ENCODE measurements at places on chromosomes 1 and 21.

- no peak for DNase-seq
These were observed 43.5 kb downstream of the STYXL2 start for GRCh38 chr1:167137332-167137781.

DNA sequence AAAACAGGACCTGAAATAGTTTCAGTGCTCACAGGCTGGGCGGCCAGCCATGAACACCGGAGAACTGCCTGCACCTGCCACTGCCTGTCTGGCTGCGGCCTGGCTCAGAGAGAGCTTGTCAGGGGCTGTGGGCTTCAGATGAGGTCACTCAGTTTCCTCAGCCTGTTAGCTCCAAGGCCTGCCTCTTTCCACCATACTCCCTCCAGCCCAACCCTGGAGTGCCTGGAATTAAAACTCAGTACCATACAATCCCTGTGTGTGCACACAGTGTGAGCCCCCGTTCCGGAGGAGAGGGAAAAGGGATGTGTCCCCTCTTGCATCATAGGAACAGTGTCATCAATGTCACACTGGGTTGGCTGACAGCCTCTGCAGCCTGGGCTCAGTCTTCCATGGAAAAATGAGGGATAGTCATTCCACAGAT, 16.2 kb downstream of the CACNA1S start:
- DNase-seq, result no peak

DNA sequence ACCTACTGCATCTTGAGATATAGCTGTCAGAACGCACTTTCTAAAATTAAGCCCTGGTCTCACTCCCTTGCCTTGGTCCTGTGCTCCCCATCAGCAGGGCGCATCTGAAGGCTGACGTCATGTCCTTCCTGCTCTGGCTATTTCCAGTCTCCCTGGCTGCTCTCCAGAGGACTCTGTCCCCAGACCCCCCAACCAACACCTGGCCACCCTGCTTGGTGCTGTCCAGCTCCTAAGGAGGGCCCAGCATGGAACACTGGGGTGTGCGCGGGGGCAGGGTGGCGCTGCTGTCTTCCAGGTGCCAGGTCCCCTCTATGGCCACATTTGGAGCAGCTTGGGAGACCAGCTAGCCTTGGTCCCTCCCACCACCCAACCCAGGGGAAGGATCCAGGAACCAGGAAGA, 8.3 kb downstream of the TNNT2 start:
- no peak for DNase-seq

GRCh38 chr1:75171876-75172275, 37.7 kb downstream of the LHX8 start:
- DNase-seq, result no peak

DNA sequence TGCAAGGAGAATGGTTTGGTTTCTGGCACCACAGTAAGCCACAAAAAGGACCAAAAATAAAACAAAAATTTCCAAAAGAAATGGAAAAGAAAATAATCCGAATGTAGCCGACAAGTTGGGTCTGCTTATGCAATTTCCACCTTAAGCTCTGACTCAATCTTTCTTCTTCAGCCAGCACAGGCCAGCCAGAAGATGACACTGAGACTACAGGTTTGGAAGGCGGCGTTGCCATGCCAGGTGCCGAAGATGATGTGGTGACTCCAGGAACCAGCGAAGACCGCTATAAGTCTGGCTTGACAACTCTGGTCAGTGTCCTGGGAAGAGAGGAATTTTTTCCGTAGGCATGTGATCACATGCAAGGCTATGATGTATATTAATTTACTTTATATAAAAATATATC, 23.4 kb downstream of the PDPN start:
- DNase-seq, result no peak

DNA sequence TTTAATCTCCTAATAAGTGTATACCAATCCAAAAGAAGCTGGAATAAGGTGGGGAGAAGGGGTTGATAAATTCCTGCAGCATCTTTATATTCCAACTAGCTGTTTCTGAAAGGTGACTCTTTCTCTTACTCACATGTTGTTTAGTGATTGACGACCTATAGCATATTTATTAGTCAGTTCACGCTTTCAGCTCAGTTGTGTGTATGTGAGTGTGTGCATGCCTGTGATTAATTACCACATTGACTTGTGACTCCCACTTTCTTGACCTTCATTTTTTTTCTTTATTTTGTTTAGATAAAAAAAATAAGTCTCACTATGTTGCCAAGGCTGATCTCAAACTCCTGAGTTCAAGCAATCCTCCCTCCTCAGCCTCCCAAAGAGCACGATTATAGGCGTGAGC, 44.4 kb downstream of the ATP2B4 start:
- no peak for DNase-seq

DNA sequence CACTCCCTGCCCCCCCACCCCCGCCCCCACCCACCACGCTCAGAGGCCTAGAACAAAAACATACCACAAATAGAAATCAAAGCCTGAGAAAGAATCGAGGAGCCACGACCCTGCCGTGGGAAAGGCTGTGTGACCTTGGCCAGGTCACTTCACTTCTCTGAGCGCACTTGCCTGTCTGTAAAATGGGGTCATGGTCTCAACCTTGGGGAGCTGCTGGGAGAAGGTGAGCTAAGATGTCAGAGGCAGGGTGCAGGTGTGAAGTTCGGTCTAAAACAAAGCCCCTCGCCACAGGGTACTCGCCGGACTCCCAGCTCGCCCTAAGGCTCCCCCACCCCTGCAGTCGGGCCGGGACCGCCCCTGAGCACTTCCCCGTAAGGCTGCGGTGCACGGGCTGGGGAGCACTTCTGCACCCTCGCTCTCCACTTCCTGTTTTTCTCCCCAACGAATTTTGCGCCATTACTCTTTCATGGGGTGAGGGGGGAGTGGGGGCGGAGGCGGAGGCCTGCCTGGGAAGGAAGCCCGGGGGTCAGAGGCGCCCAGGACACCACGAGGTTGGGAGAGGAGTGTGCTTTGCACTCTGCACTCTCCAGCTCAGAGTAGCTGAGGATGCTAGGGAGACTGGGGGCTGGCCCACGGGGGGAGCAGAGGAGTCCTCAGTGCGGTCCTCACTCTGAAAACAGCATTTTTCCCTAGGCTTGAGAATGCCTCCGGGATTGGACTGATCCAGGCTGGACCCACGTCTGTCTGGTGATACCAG, 21.9 kb upstream of the PIK3CD start:
- DNase-seq, result peak; percentile 80

DNA sequence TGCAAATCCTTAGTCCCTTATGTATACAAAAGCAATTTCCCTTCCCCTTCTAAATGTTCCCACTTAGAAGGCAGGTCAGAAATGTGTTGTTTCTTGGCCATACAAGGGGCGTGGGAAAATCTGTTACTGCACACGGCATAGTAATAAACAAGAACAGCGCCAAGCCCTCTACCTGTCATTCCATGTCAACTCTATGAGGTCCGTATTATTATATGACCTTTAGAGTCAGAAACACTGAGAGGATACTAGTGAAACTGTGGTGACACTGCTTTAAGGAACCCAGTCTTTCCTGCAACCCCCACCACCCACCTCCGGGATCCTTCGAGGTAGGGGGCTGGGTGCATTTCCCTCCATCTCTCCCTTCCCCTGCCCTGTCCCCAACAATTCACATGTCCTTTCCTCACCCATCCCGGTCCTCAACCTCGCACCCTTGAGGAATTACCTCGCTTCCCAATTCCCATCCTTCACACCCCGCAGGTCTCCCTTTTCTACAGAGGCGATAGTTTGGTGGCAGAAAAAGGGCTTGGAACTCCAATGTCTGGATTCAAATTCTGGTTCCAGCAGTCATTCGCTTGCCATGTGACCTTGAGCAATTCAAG, 647 bp downstream of the SDHB start:
- no peak for DNase-seq

DNA sequence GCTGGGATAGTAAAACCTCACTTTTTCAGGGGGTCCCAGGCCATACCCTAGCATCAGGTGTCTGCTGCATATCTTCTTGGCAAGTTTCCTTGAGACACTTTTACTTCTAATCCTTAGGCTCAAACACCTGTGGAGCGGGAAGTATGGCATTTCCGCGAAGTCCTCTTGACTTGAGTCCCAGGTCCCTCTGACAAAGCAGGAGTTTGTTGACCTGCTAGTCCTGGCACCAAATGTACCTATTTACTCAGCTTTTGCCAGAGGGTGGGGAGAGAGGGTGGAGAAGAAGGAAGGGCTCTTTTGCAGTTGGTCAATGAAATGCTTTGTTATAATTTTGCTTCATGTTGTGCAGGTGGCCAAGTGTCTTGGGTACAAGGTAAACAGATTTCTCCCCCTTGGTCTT, 59.7 kb downstream of the CLIC6 start:
- DNase-seq, result no peak

- no peak for DNase-seq
These were observed 166.4 kb upstream of the KCTD3 start for GRCh38 chr1:215400741-215401140.

GRCh38 chr1:222928212-222928611, 113.4 kb downstream of the DISP1 start:
- no peak for DNase-seq

DNA sequence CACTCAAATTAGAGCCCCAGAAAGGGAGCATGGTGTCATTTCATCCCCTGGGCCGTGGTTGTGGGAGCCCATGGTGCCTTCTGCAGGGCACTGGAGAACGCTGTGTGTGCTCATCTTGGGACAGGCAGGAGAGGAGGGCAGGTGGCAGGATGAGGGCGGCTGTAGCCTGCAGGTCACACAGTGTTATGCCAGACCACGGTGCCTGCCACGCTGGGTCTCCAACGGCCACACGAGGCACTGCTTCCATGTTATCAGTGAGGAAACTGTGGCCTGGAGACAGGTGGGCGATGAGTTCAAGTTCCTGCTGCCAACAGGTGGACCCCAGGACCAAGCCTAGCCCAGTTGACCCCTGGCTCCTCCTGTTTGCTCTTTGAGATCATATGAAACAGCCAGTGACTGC, 21.0 kb downstream of the ABCG1 start:
- no peak for DNase-seq

DNA sequence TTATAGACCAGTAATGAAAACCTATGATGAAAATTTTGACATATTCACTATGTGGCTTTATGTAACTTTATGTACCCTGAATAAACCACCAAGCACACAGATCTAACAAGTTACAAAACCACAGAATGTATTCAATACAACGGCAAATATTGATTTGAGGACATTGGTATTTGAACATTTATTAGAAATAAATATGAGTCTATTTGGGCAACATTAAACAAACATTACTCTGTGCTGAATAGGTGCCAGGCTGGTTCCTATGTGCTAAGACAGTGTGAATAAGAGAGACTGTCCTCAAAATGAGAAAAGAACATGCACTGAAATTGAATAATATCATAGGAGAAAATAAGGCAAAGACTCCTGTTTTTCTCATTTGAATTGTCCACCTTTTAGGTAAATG, 1341.2 kb downstream of the PLA2G4A start:
- no peak for DNase-seq

GRCh38 chr1:208600456-208601190, 356.4 kb upstream of the PLXNA2 start:
- DNase-seq, result no peak

GRCh38 chr1:35030756-35031446, 844 bp downstream of the ZMYM6 start:
- peak; percentile 44 for DNase-seq

- DNase-seq, result no peak
These were observed 125.9 kb downstream of the MAST2 start for GRCh38 chr1:45929257-45929687.

DNA sequence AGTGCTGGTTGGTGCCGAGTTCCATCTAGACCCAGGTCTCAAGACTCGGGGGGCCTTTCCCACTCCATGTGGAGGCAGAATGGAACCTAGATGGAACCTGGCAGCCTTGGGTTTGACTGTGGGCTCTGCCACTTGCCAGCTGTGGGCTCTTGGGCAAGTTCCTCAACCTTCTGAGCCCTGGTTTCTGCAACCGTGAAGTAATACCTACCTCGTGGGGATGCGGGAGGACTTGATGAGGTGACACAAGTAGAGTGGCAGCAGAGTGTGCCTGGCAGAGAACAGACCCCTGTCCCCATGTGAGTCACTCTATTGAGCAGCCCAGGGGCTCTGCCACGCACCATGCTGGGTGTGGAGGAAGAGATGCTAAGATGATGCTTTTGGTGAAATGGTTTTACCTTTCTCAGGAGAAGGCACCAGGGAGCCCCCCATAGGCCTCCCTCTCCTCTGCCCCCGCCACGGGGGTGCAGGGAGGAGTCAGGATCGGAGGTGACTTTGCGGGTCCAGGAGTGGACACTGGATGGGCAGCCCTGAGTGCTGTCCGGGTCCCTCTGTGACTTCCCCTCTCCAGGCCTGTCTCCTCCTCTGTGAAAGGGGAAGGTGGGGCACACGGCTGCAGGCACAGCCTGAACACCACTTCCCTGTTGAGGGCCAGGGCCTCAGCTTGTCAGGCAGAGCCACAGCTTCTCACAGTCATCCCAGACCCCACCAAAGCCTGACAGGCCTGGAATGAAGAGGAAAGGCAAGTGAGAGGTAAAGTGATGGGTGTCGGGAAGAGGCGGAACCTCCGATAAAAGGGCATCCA, 36.7 kb upstream of the EDN2 start:
- DNase-seq, result no peak

DNA sequence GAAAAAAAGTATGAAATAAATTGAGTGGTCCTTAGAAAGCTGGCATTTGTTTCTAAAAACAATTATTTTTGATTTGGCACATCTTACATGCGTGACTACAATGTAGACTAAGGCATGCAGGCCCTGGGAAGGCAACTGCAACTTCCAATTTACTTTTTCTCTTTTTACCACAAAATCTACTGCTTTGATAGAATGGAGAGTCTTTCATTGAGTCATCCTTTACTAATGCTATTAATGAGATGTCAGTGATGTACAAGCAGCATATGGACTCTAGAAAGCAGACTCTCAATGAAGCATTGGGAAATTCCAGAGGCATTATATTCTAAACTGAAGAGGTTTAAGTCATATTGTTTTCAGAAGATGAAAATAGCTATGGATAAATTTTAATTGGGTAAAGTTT, 29.6 kb upstream of the PRRX1 start:
- no peak for DNase-seq

DNA sequence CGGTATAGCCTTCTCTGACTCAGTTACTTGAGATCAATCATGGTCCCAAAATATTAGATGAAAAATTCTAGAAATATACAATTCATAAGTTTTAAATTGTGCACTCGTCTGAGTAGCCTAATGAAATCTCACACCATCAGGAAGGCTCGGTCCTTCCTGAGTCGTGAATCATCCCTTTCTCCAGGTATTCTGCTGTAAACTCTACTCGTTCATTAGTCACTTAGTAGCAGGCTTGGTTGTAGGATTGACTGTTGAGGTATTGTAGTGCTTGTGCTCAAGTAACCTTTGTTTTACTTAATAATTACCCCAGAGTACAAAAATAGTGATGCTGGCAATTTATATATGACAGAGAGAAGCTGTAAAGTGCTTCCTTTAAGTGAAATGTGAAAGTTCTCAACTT, 238.7 kb downstream of the OLFM3 start:
- DNase-seq, result no peak

GRCh38 chr1:206823727-206824126, 41.7 kb upstream of the IL20 start:
- DNase-seq, result no peak

DNA sequence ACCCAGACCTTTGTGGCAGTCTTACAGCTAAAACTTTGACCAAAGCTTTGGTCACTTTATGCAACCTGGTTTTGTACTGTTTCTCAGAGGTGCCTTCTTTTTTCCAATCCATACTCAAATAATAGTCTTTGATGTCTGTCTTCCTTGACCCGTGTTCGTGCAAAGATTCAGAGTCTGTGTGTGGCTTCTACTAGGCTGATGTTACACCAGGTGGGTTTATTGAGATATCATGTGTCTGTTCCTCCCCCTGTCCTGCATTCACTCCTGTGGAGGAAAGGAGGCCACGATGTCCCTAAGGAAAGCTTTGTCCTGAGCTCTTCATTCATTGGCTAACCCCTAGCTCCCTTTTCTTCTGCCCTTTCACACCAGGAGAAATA, 15.0 kb upstream of the IKBKE start:
- no peak for DNase-seq

GRCh38 chr1:116668277-116668676, 744 bp upstream of the IGSF3 start:
- DNase-seq, result no peak

Measured in GM13977 (cell line).